ENCODE measurements at places on chromosomes 3 and 15. TPM values are rescaled to one million over a fixed set of nuclear protein-coding genes. Genes with fewer than 3 reads are reported as not detected.

The CCDC66 gene
- total RNA-seq: 48.8 TPM

The FBXL22 gene
- not detected for total RNA-seq

The FBXO22 gene
- total RNA-seq: 39.7 TPM

The C3orf20 gene
- not detected for total RNA-seq

The TMEM266 gene
- total RNA-seq: not detected

GRCh38 chr3:58800032-58800431, 133.5 kb upstream of the FAM3D start:
- no peak for DNase-seq

DNA sequence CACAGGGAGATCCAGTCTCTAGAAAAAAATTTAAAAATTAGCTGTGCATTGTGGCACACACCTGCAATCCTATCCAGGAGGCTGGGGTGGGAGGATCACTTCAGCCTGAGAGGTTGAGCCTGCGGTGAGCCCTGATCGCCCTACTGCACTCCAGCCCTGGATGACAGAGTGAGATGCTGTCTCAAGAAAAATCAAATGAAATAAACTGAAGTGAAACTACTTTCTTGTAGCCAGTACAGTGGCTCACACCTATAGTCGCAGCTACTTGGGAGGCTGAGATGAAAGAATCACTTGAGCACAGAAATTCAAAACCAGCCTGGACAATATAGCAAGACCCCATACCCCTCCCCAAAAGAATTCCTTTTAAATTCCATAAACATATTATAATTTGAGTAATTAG, 35.4 kb downstream of the SMARCC1 start:
- DNase-seq: peak; percentile 52

DNA sequence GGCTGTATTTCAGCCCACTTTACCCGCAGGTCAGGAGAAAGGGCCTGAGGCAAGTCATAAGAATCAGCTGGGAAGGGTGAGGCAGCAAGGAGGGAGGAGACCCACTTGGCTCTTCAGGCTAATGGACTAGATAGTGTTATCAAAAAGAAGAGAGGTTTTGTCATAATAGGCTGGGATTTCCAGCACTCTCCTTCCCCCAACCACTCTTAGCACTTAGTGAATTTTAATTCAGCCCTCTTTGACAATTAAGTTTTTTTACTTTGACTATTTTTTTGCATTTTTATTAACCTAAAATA, 771 bp downstream of the MPI start:
- DNase-seq: no peak

DNA sequence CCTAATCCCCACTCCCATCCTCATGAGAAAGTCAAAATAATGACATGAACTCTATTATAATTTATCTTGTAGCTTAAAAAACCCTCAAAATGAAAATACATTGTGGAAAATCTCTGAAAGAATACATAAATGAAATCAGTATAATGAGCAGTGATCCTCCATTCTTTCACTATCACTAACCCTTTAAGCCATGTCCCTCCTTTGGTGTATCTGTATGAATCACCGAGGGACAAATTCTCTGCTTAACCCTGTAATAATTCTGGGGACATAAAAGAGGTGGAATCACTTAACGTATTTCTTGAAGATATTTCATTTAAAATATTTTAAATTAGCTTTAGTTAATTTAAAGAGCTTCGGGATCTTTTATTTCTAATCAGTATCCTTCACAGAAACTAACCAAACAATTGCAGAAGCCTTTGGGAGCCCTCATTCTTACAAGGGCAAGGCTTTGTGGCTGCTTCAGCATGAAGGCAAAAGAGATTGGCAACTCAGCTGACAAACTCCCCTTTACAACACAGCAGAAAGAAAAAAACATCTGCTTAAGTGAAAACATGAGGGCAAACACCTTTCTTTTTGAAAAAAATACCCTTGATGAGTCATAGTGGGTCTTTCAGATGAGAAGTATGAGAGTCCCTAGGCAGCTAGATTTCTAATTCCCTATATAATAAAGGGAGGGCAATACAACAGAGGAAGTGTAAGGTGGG, 44.0 kb upstream of the ALCAM start:
- DNase-seq: no peak

- no peak for DNase-seq
These were observed 170.5 kb downstream of the CTNNB1 start for GRCh38 chr3:41369838-41370237.

GRCh38 chr15:26028086-26028740, 165.1 kb upstream of the ATP10A start:
- no peak for DNase-seq

- DNase-seq: no peak
These were observed 115.7 kb downstream of the TMEM266 start for GRCh38 chr15:76175442-76175841.
